ENCODE measurements at places on chromosomes 16 and 17. TPM values are rescaled to one million over a fixed set of nuclear protein-coding genes. Genes with fewer than 3 reads are reported as not detected.

DNA sequence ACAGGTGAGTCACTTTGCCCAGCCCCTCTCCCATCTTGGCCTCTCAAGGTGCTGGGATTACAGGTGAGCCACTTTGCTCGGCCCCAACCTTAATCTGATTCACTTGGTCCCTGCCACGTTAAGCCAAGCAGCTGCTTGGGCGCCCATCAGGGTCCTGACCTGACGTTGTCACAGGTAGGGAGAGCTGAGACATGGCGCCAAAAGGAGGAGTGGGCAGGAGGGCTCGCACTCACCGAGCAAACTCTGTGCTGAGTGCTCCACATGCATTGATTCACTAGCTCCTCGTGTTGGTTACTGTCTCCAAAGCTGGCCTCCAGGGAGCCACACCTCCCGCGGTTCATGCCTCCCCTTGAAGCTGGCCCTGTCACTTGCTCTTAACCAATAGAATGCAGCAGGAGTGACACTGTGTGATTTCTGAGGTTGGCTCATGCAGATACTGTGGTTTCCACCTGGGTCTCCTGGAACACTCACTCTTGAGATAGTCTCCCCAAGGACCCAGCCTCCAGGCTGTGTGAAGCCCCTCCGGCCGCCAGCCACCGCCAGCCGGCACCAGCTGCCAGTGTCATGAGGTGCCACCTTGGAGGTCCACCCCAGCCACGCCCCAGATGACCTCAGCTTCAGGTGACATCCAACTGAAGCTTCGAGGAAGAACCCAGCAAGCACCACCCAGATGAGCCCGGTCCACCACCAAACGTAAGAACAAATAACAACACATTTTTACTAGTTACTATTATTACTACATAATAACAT, 223.0 kb downstream of the GSG1L start:
- no peak for ATAC-seq

DNA sequence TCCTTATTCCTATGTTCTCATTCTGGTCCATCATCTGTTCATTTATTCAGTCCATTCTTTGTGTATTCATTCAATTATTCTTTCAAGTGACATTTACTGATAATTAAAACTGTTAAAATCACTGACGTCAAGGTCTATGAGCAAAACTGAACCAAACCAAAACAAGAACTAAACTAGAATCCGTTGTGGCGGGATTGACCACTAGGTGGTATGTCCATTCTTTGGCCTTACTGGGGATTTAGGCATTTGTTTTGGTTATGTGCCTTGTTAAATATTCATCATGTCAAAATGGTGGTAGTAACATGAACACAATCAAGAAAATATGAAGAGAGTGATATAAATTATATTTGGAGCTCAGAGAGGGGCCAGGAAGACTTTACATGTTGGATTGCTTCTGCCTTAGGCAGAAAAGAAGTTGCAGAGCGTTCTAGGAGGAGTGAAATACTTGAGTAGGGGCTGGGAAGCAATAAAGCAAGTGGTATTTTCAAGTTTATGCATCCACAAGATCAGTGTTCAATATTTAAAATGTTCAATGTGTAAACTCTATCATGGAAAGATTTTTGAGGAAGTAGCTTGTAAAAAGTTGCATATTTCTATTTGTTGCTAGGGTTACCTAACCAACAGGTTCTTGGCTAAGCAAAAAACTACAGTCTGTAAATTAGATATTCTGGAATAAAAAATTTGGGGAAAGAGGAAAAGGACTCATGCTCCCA, 129.0 kb downstream of the CDH13 start:
- ATAC-seq, result no peak

CLEC18A gene
- total RNA-seq, result 2.2 TPM

DNA sequence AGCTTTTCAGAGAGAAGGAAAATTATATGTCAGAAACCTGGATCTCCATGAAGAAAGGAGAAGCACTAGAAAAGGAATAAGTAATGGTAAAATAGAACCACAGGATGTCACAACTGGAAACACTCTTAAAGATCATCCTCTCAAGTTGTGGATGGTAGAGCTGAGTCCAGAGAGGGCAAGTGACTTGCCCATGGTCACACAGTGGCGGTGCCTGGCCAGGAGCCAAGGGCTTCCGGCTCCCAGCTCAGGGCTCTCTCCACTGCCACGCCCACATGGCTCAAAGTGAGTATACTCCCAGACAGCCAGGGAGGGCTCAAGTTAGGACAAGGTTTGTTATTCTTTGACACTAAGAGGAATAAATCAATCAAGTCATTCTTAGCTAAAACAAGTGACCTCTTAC, 159.8 kb downstream of the COPRS start:
- ATAC-seq, result peak; percentile 31

ZP2 gene
- not detected for total RNA-seq

KRT33A gene
- not detected for total RNA-seq

GRCh38 chr17:72693151-72693878, 399.2 kb downstream of the SLC39A11 start:
- no peak for ATAC-seq

ZNF205 gene
- total RNA-seq, result 12.9 TPM

- peak; percentile 91 for ATAC-seq
Observed at GRCh38 chr16:57600048-57600835, 28.2 kb upstream of the ADGRG1 start.

TEX19 gene
- total RNA-seq, result 0.14 TPM

KRT37 gene
- not detected for total RNA-seq

DNA sequence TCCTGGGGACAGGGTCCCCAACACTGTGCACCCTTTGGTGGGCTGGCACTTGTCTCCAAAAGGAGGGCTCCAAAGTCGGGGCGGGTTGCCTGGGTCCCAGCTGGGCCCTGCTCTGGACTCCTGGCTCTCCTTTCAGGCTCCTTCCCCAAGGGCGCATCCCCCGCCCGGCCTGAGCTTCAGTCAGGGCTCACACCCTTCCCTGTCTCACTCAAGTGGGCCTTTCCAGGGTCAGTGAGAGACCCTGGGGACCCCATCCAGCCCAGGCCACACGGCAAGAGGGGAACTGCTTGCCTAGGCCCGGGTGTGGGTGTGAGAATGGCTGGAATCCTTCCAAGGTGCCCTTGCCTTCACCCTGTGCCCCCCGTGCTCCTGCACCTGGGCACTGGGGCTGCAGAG, 41.8 kb upstream of the SLC38A10 start:
- no peak for ATAC-seq

ASGR1 gene
- 1.4 TPM for total RNA-seq

DNA sequence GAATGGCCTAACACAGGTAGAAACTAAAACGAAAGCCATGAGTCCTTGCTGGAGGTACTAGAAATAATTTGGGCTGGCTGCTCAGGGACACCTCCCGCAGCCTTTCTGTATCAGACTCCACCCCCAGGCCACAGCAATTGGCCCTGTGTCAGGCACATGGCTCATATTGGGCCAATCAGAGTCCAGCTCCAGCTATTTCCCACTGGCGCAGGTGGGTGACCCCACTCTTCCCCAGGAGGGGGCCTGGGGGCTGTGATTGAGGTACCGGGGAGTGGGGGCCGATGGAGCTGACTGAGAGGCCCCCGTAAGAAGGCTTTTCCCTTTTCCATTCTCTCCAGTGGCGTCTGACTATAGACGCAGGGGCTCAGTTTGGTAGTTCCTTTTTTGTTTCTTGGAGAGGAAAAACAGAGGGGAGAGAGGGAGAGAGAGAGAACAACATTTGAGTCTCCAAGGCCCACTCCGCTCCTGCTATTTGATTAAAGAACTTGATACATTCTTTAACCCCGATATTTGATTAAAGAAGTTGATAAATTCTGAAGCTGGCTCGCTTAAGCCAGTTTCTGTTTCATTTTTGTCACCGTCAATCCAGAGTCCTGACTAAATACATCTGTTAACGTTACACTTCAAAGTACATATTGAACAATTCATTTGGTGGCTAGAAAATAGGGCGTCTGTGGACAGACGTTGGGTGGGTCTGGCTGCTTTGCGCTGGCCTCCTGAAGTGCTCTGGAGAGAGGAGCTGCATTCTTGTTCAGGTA, 26.3 kb downstream of the FOXL1 start:
- ATAC-seq, result no peak

- no peak for ATAC-seq
Observed at GRCh38 chr17:27352448-27353032, 58.6 kb downstream of the WSB1 start.

DNA sequence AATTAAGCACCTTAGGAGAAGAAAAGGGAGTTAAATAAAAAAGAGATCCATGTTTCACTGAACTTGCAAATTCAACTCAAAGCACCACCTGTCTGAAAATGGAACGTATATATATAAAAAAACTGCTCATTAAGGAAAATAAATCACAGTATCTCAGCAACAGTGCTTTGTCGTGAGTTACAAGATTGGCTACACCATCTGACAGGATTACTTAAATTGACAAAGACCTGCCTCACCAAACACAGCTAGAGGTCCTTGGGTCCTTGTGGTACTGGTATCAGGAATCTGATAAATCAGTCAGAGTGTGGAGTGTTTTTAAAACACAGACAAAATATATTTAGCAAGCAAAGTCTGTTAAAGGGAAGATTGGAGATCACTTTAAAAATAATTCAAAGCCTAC, 63.9 kb downstream of the KANSL1 start:
- ATAC-seq, result peak; percentile 12

DNA sequence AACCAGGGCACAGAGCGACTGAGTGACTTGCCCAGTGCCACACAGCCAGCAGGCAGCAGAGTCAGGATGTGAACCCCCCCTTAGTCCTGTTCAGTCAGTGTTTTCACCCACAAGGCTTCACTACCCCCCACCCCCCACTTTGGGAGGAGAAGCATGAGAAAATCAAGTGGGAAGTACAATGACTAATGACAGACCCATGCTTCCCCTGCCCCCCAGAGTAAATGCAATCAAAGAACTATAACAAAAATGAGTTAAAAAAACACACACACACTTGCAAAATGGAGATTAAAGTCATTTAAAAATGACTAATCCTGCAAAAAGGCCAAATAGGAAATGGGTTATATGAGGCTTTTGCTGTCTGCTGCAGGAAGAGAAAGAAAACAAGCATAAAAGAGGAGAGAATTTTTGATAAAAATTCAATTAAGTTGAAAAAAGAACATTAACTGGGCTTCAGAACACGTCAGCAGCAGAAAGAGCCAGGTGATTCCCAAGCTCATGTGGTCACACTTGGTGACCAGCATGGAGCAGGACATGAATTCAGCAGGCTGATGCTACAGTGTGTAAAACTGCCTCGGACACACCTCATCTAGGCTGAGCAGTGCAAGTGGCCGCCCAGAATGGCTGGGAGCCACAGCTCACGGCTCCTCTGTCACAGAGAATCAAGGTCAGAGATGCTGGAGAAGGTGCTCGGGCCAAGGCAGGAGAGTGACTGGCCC, 212.3 kb downstream of the ZNF423 start:
- ATAC-seq, result peak; percentile 19

ANKFN1 gene
- total RNA-seq, result 3.3 TPM

OMG gene
- 28.4 TPM for total RNA-seq

DNA sequence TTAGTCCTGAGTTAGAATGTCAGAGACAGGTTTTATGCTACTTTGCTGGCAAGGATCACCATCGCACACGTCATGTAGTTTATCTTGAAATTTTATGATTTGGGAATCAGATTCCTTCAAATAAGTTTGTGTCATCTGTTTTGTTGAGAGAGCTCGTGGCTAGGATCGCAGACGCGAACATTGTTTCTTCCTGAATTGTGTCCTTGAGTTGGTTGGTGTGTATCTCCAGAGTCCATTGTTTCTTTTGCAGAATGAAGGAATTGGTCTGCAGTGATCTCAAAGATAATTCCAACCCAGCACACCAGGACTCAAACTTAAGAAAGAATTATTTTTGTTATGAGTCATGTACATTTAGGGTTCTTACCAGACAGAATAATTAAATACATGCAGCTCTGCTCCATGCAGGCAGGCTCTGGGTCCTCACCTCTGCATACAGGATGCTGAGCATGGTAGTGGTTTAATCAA, 51.6 kb downstream of the PRKCA start:
- no peak for ATAC-seq

DNA sequence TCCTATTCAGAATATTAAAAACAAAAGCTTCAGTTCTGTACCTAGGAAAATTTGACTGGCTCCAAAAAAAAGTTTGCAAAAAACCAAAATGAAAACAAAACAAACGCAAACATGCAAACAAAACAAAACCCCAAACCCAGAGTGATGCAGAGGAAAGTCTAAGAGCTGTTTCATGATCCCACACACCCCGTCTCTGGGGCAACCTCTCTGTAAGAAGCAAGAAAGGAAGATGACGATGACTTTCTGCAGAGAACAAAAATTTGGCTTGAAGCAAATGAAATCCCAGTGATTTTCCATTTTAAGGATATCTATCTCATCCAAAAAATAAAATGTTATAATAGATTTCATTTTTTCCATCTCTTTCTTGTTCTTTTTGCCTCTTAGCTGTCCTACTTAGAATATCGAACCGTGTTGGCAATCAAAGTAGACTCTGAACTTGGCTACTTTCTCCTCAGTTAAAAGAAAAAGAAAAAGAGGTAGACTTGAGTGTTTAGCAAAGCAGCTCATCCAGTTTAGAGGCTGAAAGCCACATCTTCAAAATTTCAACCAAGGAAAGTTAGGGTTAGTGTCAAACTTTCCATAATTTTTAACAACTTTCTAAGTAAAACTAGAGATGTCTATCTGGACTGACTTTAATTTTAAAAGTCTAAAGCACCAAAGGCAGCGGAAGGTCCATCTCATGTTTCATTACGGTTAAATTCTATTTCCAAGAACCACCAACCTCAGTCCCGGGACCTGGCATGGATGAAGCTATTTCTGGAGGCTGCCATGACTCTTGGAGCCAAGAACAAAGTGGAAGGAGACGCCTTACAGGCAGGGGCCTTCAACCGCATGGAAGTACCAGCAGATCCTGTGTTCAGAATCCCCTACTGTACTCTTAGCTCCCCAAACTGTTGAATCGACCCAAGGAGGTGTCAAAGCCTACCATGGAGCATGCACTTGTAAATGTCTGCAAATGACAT, 180.8 kb downstream of the XYLT1 start:
- no peak for ATAC-seq

- no peak for ATAC-seq
Observed at GRCh38 chr17:66980896-66981295, 16.4 kb downstream of the CACNG4 start.

DNA sequence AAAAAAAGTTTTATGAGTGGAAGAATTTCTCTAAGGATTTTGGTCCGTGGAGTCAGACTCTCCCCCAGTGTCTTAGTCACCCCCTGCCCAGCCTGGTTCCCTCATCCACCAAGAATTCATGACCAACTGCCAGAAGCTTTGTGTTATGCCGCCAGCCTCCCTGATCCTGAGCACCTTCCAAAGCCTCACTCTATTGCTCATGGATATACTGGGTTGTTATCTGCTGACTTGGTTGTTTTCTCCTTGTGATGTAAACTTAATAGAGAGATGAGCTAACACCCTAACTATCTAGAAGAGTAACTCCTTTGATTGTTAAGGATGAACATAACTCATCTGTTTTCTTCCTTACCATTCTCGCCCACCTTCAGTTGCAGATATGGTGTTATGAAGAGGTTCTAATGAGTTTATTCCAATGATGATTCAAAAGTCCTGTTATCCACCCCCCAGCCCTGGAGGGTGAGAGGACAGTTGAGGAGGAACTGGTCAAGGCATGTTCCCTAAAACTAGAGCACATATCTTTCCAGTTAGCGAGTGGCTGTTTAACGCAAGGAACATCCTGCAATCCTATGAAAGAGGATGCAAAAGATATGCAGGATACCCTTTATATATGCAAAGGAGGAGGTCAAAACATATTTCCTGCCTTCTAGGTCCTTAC, 1.5 kb upstream of the PSMD3 start:
- no peak for ATAC-seq

C17orf67 gene
- total RNA-seq, result 0.36 TPM

OR3A1 gene
- total RNA-seq, result not detected

- ATAC-seq, result no peak
Observed at GRCh38 chr16:57754354-57755060, 18.9 kb downstream of the KATNB1 start.

All from motor neuron (in vitro differentiated cells).